ENCODE measurements at places on chromosomes 11 and 22.

- no peak for DNase-seq
Observed at GRCh38 chr22:29146091-29146560, 59.6 kb upstream of the EMID1 start.

GRCh38 chr11:102780491-102780918 lies at the start of gene MMP10:
Gene MMP10, minus strand, starts transcription at chr11:102780628. Its CDS starts 37 bp downstream, at chr11:102780591.
- no peak for DNase-seq

- no peak for DNase-seq
Observed at GRCh38 chr11:45543808-45544422, 121.5 kb downstream of the CHST1 start.

DNA sequence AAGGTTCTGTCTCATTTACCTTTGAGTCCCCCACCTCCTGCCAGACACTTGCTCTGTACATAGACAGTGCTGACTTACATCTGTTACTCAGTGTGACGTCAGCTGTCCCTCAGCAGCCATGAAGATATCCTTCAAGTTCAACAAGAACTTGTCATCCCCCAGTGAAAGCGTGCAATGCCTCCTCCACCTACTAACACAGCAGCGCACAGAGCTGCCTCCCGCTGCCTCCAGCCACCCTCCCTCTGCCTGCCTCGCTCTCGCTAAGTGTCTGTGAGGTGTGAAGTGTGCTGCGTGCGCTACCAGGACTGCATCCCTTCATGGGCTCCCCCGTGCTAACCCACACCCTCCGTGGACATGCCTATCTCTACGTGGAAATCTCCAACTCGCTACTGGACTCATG lies 621.4 kb downstream of the BRD1 start:
- no peak for DNase-seq

- no peak for DNase-seq
Observed at GRCh38 chr11:9838961-9839360, 175.1 kb downstream of the SWAP70 start.

GRCh38 chr22:45208993-45209838 lies 31.5 kb downstream of the KIAA0930 start:
- no peak for DNase-seq

- no peak for DNase-seq
Observed at GRCh38 chr22:47417699-47418098, 655.2 kb downstream of the TBC1D22A start.

- DNase-seq: no peak
Observed at GRCh38 chr11:28874706-28875105, 766.5 kb downstream of the METTL15 start.

- no peak for DNase-seq
Observed at GRCh38 chr11:61688365-61689163, 8.4 kb downstream of the DAGLA start.

- no peak for DNase-seq
Observed at GRCh38 chr11:47995360-47995769, 15.0 kb downstream of the PTPRJ start.

DNA sequence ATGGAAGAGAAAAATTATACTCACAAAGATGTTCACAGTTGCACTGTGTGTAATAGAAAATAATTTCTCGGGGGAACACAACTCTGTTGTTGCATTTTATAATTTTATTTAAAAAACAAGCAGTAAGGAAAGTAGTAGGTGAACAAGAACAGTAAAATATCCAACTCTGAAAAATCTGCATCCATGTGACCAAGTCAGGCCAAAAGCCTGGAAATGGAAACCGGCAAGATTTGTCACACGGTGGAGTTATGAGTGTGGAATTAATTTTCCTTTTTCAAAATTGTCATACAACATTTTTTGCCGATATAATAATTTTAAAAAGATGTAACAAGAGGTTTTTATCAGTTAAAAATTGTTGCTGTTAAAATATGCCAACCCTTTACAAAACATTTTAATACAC lies 1421.5 kb downstream of the BRD1 start:
- DNase-seq: no peak

DNA sequence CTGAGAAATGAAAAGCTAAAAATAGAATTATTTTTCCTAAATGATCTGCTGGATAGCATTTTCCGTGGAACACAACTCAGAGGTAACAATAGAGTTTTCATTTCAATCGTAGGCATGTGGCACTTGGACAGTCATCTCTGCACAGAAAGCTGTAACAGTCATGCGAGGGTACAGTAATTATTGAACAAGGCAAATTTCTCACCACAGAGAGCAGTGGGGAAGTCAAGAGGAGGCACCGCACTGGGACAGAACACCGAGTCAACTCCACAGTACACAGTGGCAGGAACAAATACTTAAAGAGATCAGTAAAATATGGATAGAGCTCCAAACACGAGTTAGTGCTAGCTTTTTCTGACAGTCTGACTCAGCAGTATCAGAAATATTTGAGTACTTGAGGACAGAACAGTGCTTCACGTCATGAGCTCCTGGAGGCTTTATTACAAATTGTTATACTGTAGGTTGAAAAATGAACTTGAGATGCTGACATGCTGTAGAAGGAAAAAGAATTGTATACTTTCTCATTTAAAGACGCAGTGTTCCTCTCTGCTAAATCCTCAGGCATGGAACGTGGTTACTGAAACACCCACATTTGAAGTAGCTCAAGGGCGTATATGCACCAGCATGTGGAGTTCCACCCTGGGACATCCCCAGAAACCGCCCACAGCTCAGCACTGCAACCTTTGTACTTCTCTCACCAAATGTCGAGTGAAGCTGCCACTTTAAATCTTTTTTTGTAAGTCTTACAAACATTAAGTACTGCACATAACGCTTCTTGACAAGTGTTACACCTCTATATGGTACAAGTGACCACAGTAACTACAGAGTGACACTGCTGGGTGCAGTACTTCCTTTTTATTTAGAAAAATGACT lies 27.4 kb upstream of the YPEL1 start:
- peak; percentile 37 for DNase-seq

DNA sequence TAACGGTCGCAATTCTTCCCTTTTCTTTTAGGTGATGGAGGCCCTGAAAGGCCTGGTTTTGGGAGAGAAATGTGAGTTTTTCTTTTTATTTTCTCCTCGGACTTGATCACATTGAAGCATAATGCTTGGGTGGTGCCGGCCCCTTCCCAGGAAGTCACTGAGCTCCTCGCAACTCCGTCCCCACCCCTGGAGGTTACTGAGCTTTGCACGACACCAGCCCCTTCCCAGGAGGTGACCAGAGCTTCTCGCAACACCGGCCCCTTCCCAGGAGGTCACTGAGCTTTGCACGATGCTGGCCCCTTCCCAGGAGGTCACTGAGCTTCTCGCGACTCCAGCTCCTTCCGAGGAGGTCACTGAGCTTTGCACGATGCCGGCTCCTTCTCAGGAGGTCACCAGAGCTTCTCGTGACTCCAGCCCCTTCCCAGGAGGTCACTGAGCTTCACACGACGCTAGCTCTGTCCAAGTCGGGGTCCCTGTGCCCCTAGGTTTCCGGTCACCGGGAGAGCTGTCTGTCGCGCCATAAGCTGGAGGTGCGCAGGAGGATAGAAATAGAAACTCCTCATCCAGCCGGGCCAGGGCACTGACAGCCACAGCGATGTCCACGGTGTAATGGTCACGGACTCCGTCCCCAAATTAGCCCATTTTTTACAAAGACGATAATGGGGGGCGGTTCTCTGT lies 586.4 kb downstream of the BRD1 start:
- no peak for DNase-seq

- DNase-seq: no peak
Observed at GRCh38 chr11:34585304-34585734, 35.6 kb upstream of the EHF start.

DNA sequence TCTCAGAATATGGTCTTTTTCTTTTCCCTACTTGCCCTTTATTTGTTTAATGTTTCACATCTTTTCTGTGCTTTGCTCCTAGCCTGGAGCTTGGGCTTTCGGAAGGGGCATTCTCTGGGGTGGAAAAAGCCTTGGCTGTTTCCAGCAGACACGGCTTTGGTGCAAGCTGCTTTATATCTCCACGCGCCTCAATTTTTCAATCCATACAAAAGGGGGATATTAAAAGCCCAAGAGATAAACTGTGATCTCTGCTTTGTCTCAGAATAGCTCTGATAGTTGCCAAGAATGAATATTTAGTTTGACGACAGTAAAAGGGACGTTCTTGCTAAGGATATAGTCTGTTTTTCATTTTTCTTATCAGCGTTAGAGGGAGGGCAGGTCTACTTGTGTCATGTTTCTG lies 194.0 kb upstream of the KIRREL3 start:
- no peak for DNase-seq

GRCh38 chr11:119166368-119167076 lies 2.0 kb upstream of the NLRX1 start:
- no peak for DNase-seq

GRCh38 chr11:121892863-121893262 lies 223.2 kb downstream of the BLID start:
- DNase-seq: no peak

GRCh38 chr11:17406082-17406817 lies 17.8 kb upstream of the KCNJ11 start:
- no peak for DNase-seq

GRCh38 chr22:22167791-22168189 lies 76.8 kb upstream of the VPREB1 start:
- no peak for DNase-seq

DNA sequence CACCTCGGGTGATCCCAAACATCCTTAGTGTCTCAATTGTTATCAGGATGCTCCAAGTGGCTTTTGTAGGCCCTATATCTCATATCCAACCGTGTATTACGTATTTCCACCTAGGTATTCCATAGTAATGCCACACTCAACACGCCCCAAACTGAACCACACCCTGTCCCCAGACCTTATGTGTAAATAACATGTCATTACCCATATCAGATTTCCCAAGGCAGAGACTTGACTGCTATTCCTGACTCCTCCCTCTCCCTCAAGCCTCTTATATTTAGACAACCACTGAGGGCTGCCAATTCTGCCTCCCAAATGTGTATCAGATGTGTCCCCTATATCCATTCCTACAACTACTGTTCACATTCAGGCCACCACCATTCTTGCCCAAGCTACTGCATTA lies 132.8 kb upstream of the NCAM1 start:
- DNase-seq: no peak

GRCh38 chr11:10529279-10529678 lies 11.7 kb downstream of the RNF141 start:
- DNase-seq: no peak

DNA sequence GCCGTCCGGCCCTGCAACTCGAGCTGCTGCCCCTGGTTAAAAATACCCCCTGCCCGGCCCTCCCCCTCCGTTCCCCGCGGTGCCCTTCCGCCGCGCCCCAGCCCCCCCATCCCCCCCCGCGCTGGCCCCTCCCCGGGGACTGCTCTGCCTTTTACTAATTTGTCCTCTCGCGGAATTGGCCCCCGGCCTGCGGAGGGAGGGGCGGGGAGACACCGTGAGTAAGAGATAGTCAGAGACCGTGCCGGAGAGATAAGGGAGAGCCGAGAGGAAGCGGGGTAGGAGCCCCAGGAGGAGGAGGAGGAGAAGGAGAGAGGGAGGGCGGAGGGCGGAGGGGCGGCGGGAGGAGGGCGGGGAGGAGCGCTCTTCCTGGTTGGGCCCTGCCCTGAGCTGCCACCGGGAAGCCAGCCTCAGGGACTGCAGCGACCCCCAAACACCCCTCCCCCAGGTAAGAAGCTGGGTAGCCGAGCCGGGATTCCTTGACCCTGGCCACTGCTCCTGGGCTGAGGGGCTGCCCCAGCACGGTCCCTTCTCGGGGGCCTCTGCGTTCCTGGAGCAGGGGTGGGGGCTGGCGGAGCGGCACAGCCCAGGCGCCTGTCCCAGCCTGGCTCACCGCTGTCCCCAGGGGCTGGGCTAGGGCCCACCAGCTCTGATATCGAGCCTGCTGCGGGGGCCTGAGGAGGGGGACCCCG lies at the start of gene CAPN1:
TSS of gene CAPN1 (plus strand) at position 360 of the 689 bp plus-strand sequence. CDS start 774 bp downstream, outside the sequence.
- peak; percentile 35 for DNase-seq

DNA sequence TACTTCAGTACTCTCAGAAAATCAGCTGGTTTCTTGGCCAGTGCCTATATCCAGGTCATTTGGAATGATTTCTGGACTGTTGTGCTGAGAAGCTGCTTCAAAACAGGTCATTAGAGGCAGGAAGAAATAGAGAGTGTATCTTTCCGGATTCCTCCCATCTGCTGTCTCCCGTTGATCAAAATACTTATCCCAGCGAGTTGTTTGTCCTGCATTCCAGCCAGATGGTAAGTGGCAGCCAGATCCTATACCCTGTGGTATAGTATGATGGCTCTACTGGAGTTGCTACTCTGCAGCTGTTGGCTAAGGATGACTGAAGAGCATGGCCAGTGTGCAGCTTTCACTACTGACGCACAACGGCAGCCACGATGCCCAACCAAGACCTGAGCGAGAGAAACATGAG lies 560.9 kb upstream of the ANO5 start:
- no peak for DNase-seq

DNA sequence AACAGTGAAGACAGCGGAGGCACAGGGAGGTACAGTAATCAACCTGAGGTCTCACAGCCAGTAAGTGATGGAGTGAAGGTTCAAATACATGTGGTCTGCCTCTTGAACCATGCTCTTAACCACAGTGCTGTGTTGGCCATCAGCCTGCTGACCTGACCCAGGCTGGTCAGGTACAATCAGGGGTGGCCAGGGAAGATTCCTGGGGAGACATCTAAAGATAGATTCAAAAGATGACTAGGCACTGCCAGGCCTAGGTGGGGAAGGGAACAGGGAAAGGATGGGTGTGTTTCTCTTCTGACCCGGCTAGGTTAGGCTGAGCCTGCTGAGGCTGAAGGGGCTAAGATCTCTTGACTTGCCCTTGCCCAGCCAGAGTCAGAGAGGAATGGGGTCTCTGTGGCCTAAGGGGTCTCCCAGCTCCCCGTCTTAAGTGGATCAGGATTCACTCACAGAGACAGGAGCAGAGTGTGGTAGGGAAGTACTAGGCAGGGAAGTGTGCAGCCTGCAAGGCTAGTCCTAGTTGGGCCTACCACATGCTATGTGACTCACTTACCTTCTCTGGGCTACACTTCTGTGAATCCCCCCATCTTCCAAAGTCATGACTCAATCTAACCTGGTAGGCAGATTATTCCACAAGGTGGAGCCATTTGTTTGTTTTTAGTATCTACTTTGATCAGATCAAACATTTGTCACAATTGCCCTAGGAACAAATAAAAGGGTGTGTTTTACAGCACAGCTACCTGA lies 10.4 kb upstream of the SREBF2 start:
- no peak for DNase-seq

GRCh38 chr11:35311331-35311730 lies 108.0 kb downstream of the SLC1A2 start:
- DNase-seq: no peak

- no peak for DNase-seq
Observed at GRCh38 chr11:114283422-114283821, 12.8 kb upstream of the NNMT start.

DNA sequence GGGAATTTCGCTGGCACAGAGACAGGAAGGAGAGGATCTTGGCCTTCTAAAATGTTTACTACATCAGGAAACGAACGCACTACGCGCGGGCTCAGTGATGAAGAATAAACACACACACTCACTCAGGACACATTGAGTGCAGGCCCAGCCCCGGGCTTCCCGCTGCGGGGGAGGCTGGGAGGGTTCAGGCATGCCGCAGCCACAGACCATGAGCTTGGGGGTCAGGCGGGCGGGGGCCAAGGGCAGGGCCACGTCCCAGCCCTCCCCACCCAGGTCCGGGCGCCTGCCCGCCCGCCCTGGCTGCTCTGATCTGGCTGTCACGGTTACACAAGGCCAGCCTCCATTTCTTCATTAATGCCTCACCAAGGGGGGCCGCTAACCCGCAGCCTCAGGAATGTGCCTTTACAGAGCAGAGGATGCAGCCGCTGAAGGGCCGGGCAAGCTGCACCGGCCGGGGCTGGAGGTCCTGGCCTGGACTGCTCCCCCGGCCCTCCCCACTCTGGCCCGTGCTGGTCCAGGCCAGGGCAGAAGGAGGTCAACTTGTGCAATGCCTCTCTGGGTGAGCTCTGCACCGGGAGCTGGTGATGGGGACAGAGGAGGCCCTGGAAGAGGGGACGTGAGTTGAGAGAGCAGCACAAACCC lies 41.7 kb downstream of the IGF2 start:
- no peak for DNase-seq

Data from stimulated activated CD8-positive, alpha-beta memory T cell treated with anti-CD3 and anti-CD28 coated beads, Interleukin-15, amount 100 ng/mL, for 4 hours (primary cell).